Fibroblast of skin of left quadriceps (primary cell): ENCODE measurements at places on chromosomes 2 and 18.

- DNase-seq: no peak
These were observed 39.5 kb downstream of the DDX1 start for GRCh38 chr2:15630978-15631719.

- no peak for DNase-seq
These were observed 50.3 kb downstream of the TCF7L1 start for GRCh38 chr2:85183479-85183878.

GRCh38 chr2:53315149-53315548, 452.5 kb upstream of the CHAC2 start:
- DNase-seq: no peak

GRCh38 chr2:605674-606608, 71.3 kb downstream of the TMEM18 start:
- no peak for DNase-seq

- no peak for DNase-seq
These were observed 74.1 kb upstream of the GLI2 start for GRCh38 chr2:120661551-120661950.

DNA sequence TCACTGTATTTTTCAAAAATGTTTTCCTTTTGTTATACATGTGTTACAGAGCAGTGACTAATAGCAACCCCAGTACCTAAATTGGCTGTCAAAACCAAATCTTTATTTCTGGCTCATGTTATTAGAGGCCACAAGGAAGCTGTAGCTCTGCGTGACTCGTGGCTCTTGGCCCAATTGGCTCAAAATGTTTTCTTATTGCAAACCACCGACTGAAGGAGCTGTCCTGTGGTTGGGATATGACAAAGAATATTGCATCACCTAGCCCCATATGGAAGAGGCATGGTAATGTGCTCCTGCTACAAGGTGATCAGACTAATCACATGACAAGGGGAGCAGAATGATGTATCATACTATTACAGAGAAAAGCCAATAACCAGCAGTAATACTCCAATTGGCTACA, 1058.5 kb downstream of the CBLN2 start:
- peak; percentile 28 for DNase-seq

DNA sequence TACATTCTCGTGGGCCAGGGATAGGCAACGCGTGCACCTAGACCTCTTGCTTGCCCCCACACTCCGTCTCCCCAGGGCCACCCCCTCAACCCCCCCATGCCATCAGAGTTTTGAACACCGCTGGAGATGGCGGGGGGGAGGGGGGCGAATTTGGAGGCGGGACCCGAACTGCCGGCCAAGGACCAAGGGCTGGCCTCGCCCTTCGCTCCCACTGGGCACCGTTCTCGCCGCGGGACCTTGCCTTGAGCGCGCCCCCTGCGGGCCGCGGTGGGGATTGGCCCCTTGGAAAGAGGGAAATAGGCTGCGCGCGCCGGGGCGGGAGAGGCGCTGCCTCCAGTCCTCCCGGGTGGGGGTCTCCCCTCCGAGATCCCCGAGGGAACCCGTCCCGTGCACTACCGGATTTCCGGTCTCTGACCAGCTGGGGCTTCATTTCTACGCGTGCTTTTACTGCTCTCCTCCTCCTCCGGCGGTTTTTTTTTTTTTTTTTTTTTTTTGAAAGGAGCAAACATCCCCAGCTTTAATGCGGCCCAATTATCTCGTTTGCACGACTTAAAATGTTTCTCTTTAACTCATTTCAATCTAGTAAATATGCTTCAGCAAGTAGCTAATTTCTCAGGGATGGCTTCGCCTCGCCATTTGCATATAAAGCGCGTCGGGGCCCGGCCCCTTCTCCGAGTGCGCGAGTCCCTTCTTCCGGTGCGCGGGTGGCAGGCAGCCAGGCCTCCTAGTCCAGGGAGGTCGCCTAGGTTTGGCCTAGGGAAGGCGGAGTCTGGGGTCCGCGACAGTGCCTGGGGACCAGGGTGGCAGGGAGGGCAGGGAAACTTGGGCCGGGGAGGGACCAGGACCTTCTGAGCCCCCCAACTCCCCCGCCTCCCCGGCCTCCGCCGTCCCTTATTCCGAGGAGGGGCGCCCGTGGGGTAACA, 10.0 kb upstream of the GBX2 start:
- no peak for DNase-seq

DNA sequence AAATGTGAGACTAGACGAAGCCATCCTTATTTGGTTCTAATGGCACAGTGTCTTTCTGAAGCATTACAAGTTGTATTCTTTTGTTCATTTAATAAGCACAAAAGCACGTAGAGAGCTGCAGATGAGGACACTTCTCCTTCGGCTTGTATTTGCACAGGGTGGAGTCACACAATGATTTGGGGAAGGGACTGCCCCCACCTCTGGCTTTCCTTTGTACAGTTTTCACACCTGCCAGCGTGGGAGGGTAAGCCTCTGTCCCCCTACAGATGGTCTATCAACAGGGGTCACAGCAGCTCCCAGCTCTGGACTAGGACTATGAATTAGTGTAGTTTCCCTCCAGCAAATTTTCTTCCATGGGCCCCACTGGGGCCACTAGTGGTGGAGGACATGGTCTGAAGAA, 108.2 kb upstream of the KLHL14 start:
- no peak for DNase-seq

GRCh38 chr2:187228986-187229385, 219.1 kb downstream of the CALCRL start:
- DNase-seq: no peak

DNA sequence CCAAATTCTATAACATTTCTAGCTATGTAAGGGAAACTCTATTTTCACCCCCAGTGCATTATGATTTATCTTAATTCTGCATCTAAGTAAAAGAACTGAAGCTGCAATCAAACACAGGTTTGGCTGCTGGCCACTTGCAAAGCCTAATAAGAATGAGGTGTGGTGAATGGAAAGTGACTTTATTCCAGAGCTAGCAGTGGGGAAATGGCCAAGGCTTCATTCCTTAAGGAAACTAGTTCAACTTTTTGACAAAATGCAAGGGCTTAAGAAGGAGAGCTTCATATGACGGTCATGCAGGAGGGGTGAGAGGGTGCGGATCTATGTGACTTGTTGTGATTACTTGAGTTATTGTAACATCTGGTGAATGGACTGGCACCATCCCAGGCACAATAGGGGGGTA, 1802.0 kb downstream of the SUCLG1 start:
- no peak for DNase-seq

DNA sequence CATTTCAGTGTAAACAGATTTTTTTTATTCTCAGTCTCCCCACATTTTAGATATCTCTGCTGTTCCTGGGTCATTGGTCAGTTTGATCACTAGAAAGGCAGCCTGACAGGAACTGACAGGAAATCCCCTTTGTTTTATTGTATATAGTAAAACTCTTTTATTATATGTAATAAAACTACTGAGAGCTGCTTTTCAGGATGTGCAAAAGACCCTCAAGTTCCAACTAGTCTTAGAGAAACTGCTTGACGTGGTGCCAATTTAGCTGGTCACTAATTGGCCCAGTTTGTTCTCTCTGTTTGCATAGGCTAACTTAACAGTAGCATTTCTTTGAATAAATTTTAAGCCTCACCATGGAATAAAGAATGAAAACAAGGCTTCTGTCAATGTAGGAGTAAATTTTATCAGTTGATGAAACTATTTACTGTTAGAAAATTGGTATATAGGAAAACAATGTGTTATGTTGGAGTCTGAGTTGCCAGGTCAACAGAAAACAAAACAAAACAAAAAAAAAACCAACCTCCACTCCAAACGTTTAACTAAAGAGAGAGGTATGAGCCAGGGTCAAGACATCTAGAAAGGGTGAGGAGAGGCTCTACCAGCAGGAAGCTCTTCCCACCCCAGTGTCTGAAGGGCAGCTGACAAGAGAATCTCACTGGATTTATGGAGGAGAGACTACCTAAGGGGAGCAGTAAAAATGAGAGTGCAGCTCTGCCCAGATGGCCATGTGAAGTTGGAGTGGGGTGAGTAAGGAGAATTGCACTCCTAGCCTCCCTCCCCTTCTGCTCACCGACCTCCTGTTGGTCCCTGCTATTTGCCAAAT, 184.6 kb downstream of the ST6GAL2 start:
- DNase-seq: no peak

DNA sequence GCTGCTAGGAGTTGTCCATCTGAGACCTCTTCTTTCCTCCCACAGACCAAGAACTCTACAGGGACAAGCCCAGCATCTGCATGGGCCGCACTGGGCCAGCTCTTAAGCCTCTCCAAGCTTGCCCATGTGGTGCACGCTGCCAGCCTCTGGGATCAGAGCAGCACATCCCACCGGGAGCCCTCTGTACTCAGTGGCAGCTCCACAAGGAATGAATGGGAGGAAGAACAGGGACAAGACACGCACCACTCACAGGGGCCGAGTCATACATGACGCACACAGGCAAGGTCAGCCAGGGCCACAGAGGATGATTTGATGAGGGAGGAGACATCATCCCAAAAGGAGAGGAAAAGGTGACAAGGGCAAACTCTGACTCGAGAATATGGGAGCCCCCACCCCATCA, 268.3 kb downstream of the KLHL29 start:
- DNase-seq: no peak

- no peak for DNase-seq
These were observed 41.3 kb downstream of the NGEF start for GRCh38 chr2:232971744-232972143.

- DNase-seq: no peak
These were observed 98.2 kb upstream of the PMAIP1 start for GRCh38 chr18:59801576-59801975.

- no peak for DNase-seq
These were observed 76.7 kb downstream of the LRP2 start for GRCh38 chr2:169285531-169286235.

GRCh38 chr2:157722580-157723234, 94.0 kb upstream of the ACVR1C start:
- DNase-seq: no peak

- no peak for DNase-seq
These were observed 75.8 kb downstream of the KCNG2 start for GRCh38 chr18:79873449-79874110.

GRCh38 chr18:12373771-12374116, 3.3 kb downstream of the AFG3L2 start:
- no peak for DNase-seq

DNA sequence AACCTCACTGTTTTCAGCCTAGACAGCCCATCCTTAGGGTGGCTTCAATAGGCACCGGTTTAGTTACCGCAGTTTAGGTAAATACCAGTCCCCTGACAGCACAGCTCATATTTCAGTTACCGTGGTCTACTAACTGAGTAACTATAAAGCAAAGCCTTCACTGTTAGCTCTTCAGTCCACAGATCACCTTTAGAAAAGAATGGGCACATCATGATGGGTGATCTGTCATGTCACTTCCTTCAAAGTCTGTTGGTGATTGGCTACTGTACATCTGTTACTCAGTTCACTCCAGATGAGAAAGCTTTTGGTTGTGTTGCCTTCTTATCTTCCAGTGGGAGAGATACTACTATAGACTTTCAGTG, 21.0 kb downstream of the SLC20A1 start:
- DNase-seq: no peak

- DNase-seq: no peak
These were observed 50.7 kb upstream of the DDX18 start for GRCh38 chr2:117763804-117764203.

GRCh38 chr2:25602333-25602723, 71.0 kb downstream of the DTNB start:
- no peak for DNase-seq

- DNase-seq: peak; percentile 98
These were observed 70.9 kb upstream of the ST6GAL2 start for GRCh38 chr2:106956879-106957278.

DNA sequence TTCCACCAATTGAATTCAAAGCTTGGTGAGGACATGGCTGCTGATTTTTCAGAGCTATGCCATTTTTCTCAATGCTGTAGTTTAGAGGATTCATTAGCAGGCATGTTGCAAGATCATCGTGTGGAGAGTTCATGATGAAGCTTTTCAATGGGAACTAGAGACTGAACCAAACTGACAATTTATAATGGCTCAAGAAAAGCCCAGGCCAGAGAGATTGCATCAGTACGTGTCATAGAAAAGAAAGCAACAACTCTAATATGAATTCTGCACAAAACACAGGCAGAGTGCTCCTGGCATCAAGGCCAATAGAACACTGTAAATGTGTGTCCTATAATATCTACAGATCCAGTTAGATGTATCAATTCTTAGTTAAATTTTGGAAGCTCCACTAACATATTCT, 477.6 kb downstream of the LRP1B start:
- DNase-seq: no peak

DNA sequence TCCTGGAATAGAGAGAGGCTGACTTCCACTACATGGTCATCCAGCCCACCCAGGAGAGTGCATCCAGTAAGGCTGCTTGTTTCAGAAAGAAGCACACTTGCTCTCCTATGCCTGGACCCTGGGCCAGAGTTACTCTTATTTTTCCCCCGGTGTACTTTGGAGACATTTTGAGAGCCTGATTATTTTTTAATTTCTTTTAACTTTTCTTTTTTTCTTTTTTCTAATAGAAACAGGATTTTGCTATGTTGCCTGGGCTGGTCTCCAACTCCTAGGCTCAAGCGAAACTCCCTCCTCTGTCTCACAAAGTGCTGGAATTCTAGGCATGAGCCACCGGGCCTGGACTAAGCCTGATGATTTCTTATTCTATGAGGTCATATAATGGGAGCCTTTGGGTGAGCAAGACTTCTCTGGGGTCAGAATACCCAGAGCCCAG, 62.2 kb downstream of the RPL37A start:
- DNase-seq: peak; percentile 64

- no peak for DNase-seq
These were observed 4.4 kb upstream of the EXOC6B start for GRCh38 chr2:72830273-72830672.

DNA sequence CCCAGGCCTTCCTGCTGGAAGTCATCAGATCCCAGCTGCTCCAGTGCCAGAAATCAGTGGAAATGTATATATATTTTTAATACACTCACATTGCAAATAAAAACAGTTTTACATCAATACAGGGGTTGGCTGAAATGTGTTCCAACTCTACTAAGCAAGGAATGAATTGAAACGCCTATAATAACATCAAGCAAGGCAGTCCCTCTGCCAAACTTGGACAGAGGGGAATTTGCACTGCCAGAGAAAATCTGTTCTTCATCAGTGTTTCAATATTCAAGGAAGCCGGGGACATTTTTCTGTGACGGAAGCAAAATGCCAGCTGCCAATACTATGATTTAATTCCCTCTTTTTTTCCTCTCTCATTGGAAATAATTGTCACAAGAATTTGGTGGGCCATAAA, 335.3 kb downstream of the TNS1 start:
- DNase-seq: no peak

DNA sequence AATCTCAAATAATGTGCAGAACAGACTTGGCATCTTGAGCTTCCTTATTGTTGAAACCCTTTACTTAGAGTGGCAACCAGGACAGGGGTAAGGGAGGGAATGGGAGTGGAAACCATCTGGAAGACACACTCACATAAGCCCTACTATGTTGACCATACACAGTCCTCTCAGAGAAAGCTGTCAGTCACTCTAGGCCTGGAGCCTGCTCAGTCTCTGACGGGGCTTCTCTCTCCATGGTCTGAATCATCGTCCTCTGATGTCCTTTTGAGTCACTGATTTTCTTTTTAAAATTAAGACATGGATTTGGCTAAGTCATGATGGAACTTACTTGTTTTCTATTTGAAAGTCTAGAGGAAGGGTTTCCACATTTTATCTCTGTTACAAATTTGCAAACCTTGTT, 74.0 kb downstream of the MYO1B start:
- DNase-seq: no peak

GRCh38 chr2:23604731-23605130, 219.8 kb downstream of the KLHL29 start:
- no peak for DNase-seq
